ENCODE measurements at places on chromosomes 2 and 18.
A peak's percentile ranks its signal among the peaks of the same experiment; 100 is the strongest.

GRCh38 chr2:56132138-56132537 is 51.7 kb upstream of the CCDC85A start:
- DNase-seq = no peak

GRCh38 chr18:70421471-70422390 is 132.9 kb downstream of the SOCS6 start:
- DNase-seq = no peak

- no peak for DNase-seq
Observed at GRCh38 chr18:47717257-47717656, 213.2 kb downstream of the SMAD2 start.

GRCh38 chr2:205473791-205474190 is 208.5 kb upstream of the NRP2 start:
- no peak for DNase-seq

- DNase-seq = no peak
Observed at GRCh38 chr18:5294113-5294456, 1.4 kb downstream of the ZBTB14 start.

DNA sequence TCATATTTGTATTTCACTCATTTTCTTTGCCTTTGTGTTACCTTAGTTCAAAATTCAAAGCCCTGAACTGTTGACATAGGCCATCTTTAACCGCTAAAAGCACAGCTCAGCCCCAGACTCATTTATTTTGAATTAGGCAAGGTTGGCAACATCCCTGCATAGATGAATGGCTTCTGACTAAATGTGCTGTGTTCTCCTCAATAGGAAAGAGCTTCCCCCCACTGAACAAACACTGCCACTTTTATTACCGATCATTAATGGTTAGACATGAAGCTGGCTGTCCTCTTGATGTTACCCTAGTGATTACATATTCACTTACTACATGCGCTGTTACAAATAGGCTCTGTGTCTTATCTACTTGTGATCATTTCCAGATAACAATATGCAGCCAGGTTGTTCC is 170.7 kb downstream of the ADCYAP1 start:
- DNase-seq = no peak

GRCh38 chr18:32446780-32447179 is 23.9 kb downstream of the GAREM1 start:
- DNase-seq = no peak

- no peak for DNase-seq
Observed at GRCh38 chr2:32711219-32711618, 83.4 kb downstream of the TTC27 start.

- DNase-seq = no peak
Observed at GRCh38 chr2:166499281-166499680, 5.2 kb upstream of the SCN7A start.

DNA sequence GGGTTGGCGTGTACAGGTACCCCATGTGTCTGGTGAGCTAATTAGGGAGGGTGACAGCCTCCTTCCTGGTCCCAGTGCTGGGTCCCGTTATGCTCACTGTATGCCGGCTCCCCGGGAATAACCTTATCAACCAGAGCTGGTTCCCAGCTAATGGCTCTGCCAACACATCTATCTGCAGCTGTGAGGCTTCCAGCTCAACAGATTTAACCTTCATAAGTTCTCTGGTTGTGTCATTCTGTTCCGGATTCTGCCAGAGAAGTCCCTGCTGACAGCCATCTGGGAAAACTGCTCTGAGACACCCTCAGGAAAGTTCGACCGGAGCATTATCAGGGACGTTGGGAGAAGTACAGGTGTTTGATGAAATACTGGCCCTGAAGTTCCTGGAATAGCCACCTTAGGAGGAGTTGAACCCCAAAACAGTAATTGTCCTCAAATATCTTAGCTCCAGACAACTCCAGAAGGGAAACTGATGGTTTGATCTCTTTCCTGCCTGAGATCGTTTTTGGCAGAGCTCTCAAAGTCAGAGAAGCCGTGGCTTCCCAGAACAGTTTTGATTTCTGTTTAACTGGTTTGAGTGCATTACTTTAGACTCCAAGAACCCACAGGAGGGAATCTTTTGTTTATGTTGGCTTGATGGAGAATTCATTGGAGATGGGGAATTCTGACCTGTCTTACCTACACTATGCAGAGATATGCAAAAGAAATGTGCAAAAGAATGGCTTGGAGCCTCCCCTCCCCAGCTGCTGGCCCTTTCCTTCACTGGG is 39.4 kb upstream of the TXNDC2 start:
- DNase-seq = no peak

DNA sequence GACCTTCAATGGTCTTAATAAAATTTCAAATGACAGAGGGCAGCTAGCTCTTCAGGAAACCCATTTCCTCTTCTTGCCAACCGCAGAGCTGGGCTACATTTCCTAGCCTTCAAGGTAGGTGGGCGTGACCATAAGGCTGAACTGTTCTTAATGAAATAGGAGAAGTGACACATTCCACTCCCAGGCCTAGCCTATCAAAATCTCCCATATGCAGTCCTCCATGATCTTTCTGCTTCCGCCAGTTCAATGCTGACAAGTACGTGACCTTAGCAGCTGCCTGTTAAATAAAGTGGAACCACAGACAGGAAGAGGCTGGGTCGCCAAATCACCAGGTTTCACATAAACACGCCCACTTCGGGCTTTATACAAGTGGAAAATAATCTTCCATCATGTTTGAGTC is 13.2 kb downstream of the SERPINE2 start:
- peak; percentile 24 for DNase-seq

DNA sequence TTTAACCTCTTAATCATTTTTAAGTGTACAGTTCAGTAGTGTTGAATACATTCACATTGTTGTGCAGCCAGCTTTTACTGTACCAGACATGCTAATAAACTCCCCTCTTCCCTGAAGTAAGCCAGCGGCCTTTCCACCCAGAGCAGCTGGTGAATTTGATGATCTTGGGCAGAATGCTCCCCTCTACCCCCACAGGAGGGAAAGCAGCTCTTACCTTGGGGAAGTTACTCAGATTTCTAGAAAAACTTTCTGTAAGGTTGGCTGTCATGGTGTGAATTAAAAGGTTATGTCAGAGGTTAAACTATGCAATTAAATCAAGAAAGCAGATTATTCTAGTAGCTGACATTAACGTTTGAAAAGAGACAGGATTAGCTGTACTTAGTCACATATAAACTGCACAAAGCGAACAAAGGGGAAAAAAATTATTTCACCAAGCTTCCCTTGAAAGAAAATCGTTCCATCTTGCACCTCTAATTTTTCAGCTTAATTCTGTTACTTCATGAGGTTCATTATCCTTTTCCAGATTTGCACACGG is 398.5 kb upstream of the NRP2 start:
- DNase-seq = no peak

- no peak for DNase-seq
Observed at GRCh38 chr2:192390401-192390800, 195.7 kb upstream of the TMEFF2 start.

- DNase-seq = no peak
Observed at GRCh38 chr2:27807476-27807875, 36.0 kb downstream of the MRPL33 start.

- no peak for DNase-seq
Observed at GRCh38 chr2:33104726-33105125, 158.0 kb downstream of the LTBP1 start.

GRCh38 chr2:196086517-196087368 is 18.1 kb upstream of the DNAH7 start:
- DNase-seq = no peak

GRCh38 chr2:240789501-240790369 is 30.3 kb downstream of the KIF1A start:
- DNase-seq = no peak

GRCh38 chr2:11352781-11353537 is 8.5 kb upstream of the ROCK2 start:
- DNase-seq = no peak

GRCh38 chr18:25590456-25590855 is 238.5 kb upstream of the ZNF521 start:
- DNase-seq = no peak

DNA sequence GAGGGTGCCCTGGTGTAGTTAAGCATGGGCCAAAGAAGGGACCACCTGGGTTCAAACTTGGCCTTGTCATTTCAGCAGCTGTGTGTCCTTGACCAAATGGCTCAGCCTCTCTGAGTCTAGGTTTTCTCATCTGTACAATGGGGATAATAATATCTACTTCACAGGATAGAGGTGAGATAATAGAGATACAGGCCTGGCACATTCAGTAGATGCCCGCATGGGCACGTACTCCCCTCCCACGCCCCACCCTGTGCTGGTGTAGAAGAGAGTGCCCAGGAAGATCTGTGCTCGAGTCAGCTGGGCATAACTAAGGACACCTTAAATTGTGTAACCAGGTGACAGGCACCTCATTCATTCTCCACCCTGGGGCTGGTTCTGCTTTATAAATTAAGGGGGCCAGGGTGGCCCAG is 8.4 kb upstream of the TMEM185B start:
- no peak for DNase-seq

GRCh38 chr2:120422465-120423160 is 76.7 kb downstream of the INHBB start:
- DNase-seq = no peak

GRCh38 chr2:235643680-235644511 is 150.1 kb downstream of the AGAP1 start:
- no peak for DNase-seq

- DNase-seq = no peak
Observed at GRCh38 chr18:7070466-7070865, 47.1 kb downstream of the LAMA1 start.

DNA sequence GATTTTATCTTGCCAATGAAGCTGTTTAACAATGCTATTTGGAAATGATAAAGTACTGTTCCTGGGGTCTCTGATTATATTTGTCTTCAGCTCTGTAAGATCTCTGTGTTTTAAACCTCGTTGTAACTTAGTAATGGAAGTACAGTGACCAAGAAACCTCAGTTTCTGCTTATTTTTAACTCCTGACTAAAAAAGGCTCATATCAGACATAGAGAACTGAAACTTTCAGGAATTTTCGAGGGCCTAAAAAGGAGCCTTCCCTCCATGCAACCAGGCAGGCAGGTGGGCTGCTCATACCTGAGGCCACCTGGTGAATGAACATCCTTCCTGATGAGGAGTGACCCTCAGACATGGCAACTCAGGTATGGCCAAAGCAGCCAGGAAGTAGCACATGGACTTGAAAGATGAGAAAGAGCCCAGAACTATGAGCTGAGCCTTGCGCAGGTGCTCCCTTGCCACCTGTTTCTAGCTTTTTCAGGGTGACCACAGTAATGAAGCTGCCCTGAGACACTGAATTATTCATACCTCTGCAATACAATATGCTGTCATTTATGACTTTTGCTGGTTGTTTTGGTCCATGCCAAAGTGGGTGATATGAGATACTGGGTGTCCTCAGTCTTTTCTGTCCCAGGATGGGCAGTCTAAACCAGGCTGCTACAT is 23.9 kb downstream of the MYO3B start:
- DNase-seq = no peak

- no peak for DNase-seq
Observed at GRCh38 chr2:16507655-16508489, 157.8 kb downstream of the CYRIA start.

DNA sequence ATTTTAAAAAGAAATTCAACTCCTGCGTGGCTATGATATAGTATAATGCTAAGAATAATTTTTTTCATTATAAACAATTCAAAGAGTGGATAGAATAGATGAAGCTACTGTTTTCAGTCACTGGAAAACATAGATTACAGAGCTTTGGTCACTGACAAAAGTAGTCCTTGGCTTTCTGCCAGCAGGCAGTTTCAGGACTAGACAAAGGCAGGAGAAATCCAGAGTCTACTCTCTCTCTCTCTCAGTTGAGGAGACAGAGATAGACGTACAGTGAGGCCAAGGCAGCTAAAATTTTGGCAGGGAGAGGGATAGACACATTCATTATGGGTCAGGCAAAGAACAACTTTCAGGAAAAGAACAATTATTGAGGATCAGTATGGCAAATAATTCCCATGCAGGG is 491.4 kb upstream of the CRIM1 start:
- DNase-seq = no peak

- no peak for DNase-seq
Observed at GRCh38 chr18:8088626-8089025, 520.6 kb upstream of the RAB12 start.

DNA sequence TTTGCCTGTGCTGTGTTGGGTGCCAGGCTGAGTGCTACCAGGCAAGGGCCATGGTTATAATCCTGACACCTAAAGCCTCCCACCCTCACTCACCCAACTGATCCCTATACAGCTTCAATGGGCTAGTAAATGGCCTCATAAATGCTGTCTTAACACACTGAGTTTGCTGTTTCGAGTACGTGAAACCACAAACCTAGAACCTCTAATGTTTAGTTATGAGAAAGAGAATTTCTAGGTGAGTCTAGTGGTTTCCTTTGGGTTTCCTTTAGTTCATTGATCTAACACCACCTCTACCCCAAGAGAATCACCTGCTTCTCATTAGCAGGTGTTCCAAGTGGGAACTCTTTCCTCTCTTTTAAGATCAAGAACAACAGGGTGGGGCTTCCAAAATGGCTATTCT is 172.0 kb downstream of the MC4R start:
- DNase-seq = no peak

- DNase-seq = no peak
Observed at GRCh38 chr2:156253765-156254164, 78.8 kb downstream of the NR4A2 start.

DNA sequence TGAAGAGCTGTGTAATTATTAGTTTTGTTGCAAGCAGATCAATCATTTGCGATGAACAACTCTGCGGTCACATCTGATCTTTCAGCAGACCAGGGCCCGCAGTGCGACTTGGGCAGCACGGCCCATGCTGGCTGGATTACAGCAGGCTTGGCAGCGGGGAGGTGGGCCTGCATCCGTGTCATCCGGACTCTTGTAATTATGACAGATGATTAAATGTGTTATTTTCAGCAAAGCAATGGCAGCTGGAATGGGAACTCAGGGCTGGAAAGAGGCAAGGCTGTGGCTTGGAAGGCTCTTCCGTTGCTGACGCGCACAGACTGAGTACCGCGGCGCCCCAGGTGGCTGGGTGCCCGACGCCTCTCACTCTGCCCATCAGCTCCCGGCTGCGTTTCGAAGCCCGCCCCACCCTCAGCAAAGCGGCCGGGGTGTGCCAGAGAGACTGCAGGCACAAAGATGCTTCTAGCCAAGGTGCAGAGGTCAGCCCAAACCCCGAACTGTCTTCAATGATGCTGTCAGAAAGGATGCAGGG is 397.4 kb upstream of the SALL3 start:
- no peak for DNase-seq
